ENCODE measurements at places on chromosomes 11 and 22.

GRCh38 chr22:48976556-48977535, 850.8 kb downstream of the BRD1 start:
- no peak for DNase-seq

DNA sequence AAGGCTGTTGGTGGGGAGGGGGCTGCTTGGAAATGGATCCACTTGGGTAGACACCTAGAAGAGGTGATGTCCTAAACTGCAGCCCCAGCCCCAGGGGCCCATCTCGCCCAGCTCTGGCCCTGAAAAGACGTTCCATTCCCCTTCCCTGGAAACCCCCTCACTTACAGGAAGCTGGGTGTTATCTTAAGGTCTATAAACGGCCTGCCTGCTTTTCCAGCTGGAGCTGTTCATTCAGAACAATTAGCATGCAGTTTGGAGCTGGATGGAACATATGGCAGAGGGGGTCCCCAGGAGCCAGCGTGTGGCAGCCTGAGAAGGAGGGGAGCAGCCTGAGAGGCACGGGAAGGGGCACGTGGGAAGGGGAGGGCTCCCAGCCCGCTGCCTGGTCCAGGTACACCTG, 139.6 kb downstream of the PKNOX2 start:
- DNase-seq = no peak

GRCh38 chr11:33383920-33384209, 126.7 kb downstream of the HIPK3 start:
- no peak for DNase-seq

DNA sequence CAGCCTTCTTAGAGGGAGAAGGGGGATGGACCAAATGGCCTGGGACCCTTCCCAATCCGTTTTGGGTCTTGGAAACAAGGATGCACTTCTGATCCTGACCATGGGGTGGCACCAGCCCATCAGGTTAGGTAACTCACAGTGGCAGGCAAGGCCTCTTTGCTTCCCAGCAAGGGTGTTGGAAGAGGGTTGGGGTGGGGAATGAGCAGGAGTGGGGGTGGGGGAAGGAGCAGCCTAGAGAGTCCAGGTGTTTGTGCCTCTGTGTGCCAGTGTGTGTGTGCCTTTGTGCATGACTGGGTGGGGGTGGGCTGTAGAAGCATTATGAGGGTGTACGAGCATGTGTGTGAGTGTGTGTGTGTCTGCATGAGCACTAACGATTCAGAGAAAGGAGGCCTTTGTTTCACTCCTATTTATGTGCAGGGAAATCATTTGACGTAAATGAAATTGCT, 213.1 kb downstream of the INSC start:
- peak; percentile 12 for DNase-seq

All from fibroblast of skin of right biceps (primary cell).